Activated T-helper 2 cell treated with anti-CD3 and anti-CD28 coated beads, Interferon-gamma antibody, Interleukin-2, Interleukin-4, amounts not matched to agents 10 μg/mL and 5 μg/mL and 100 μg/mL, durations not matched to agents 14 hours and 24 hours and 36 hours (primary cell): ENCODE measurements at places on chromosomes 3 and 15.

- DNase-seq, result no peak
Observed at GRCh38 chr15:66138892-66139590, 114.5 kb downstream of the MEGF11 start.

DNA sequence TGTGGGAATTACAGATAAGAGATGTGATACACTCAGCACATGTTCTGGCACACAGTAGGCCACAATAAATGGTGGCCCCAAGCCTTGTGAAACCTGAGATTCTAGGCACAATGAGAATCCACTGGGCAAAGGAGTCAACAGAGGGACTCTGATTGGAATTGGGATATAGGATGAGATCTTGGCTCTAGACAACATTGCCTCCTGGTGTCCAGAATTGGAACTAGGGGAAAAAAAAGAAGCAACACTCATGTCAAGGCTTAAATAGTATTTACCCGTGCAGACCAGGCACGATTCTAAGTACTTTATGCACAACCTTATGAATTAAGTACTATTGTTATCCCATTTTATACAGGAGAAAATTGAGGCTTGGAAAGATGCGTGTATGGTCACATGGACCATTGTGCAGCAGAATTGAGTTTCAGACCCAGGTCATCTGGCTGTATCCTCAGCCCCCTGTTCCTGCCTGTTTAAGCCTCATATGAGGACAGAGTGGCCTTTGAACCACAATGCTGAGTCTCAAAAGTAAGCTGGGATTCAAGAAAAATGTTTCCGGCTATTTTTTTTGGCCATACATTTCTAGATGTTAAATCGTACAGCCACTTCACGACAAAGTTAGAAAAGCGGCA lies 124.8 kb downstream of the SV2B start:
- no peak for DNase-seq

- DNase-seq, result no peak
Observed at GRCh38 chr15:59953392-59953883, 50.7 kb upstream of the FOXB1 start.

DNA sequence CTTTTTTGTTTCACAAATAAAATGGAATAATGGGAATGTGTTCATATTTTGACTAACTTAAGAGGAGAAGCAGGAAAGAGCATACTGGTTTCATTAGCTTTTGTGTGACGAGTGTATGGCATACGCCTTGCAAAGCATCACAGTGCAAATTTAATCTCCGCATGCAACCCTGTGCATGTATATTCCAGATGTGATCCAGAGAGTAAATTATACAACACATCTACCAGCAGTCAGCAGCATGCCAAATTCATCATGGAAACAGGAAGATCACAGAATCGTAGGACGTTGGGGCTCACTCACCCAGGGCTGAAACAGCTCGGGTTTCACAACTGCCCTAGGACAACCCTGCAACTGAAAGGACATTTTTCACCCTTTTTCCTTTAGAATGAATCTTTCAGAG lies 53.4 kb downstream of the ADAMTS9 start:
- DNase-seq, result no peak

- DNase-seq, result peak; percentile 13
Observed at GRCh38 chr15:51649659-51650521, 27.3 kb upstream of the DMXL2 start.

- no peak for DNase-seq
Observed at GRCh38 chr3:179658606-179659005, 5.8 kb downstream of the USP13 start.

- DNase-seq, result no peak
Observed at GRCh38 chr15:59173194-59173593, 33.4 kb upstream of the LDHAL6B start.

DNA sequence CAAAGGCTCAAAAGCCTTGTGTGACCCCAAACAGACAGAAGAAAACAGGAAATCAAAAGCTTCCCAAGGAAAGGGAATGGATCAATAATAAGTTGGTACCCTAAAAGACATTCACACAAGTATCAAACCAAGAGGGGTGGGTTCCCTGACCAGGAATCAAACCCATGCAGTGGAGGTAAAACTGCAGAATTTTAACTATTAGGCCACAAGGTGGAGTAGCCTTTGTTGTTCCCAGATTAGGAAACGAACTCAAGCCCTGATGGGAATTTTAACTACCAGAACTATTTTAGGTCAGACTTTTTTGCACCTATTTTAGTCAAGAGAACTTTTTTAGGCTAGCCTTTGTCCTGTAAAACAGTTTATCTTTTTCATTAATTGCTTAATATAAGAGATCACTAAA lies 31.4 kb downstream of the SETMAR start:
- DNase-seq, result no peak

- no peak for DNase-seq
Observed at GRCh38 chr3:37591116-37591781, 270.4 kb upstream of the CTDSPL start.

DNA sequence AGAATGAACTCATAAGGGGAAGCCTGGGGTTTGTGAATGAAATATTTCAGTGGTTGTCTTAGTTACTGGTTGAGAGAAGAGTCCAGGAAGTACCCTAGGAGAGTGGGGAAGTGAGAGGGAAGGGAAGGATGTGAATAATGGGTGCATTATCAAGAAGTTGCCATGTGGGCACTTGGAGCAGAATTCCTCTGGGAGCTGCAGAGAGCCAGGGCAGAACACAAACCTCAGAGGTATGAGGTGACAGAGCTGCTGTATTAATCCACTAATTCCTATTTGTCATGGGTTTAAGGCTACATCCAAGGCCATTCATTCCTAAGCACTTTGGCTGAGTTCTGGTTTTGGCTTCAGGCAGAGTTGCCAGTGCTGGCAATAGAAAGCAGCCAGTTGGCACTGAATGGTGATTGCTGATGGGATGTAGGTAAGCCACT lies 29.0 kb downstream of the NDUFB4 start:
- DNase-seq, result no peak

DNA sequence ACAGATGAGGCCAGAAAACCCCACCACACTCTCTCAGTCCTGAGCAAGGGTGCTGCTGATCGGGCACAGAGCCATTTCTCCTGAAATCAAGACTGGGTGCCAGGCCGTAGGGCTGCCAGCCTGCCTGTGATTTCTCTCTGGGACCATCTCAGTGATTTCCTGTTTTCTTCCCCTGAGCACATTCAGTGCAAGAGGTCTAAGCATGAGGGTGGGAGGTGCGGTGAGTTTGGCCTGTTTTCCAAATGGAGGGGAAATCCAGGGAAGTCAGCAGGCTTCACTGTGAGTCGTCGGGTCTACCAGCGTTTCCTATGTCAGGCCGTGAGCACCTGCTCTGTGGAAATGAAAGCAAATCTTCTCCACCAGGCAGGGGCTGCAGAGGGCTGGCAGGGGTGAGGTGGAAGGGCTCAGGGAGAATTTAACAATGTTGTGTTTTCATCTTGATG lies 82.3 kb downstream of the ST6GAL1 start:
- peak; percentile 42 for DNase-seq

GRCh38 chr3:150094150-150094933 lies 123.6 kb upstream of the PFN2 start:
- DNase-seq, result no peak
